SK-N-SH (cell line): ENCODE measurements at places on chromosomes 16 and 17. TPM values are rescaled to one million over a fixed set of nuclear protein-coding genes. Genes with fewer than 3 reads are reported as not detected.

DNA sequence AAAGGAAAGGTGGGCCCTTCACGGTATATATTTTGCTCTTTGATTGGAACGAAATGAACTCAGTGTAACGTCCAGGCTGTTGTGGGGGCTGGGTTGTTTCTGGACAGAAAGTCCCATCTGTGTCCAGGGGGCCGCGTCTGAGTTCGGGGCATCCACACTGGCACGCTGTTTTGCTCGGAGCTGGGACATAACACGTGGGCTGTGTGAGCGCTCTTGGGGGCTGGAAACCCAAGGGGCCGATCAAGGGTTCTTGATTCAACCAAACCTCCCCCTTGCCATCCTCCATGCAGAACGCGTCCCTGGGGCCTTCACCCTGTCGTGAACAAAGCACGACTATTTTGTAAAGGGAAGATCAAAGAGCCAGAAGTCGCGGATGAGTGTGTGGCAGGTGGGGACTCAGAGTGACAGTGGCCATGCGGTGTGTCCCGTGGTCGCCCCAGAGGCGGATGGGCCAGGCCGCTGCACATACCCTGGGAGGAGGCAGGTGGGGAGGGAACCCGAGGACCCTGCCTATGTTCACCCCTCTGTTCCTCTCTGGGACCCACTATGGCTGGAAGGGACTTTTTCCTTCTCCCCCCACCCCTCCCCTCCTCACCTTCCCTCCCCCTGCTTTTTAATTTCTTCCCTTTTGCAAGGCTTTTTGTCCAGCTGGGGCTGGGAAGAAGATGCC, 387.2 kb downstream of the SEC14L1 start:
- peak; percentile 76 for DNase-seq
- peaks cover 38% of the 10 kb centered on the region; the same call in 1 of the 2 replicates for H3K27me3 ChIP-seq
- H3K36me3 ChIP-seq = no peaks in the 10 kb centered on the region
- no peak overlapping the region for H3K27ac ChIP-seq
- peak overlapping the region; percentile 44 for H3K4me3 ChIP-seq

- no peaks in the 10 kb centered on the region for H3K36me3 ChIP-seq
- H3K4me3 ChIP-seq = no peak overlapping the region
- no peak for DNase-seq
- H3K4me1 ChIP-seq = no peaks in the 10 kb centered on the region
- no peak overlapping the region for H3K27ac ChIP-seq
- H3K27me3 ChIP-seq = no peaks in the 10 kb centered on the region
Observed at GRCh38 chr17:66115246-66115645, 76.7 kb downstream of the CEP112 start.

DNA sequence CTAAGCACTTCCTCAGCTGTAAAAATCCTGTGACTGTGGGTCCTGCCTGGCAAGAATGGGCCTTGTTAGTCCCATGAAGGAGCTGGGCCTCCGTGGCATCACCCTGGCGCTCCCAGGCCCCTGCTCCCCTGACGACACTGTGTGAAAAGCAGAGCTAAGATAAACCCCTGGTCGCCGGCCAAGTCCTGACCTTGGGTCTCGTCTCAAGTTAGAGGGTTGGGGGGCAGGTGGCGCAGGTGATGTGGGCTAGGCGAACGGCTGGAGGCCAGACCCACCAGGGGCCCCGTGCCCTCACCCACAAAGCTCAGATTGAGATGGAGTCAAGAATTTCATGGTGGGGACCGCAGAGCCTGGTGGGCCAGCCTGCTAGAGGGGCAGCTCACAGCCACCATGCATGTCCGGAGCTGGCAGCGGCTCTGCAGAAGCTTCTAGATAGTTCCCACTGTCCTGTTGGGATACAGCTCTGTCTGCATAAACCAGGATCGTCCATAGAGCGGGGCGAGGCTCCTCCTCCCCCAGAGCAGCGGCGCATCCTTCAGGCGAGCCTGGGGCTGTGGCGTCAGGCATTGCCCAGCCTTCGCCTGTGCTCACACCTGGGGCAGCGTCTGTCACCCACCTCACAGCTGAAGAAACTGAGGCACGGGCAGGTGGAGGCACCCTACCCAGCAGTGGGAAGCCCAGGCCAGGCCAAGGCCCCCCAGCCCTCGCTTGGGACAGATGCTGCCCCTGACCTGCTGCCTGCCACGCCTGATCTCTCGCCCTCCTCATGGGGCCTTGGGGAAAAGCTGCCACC, 12.0 kb downstream of the CYBC1 start:
- H3K36me3 ChIP-seq = peaks cover 7% of the 10 kb centered on the region
- DNase-seq = no peak
- H3K27me3 ChIP-seq = no peaks in the 10 kb centered on the region
- H3K27ac ChIP-seq = no peak overlapping the region
- no peaks in the 10 kb centered on the region; the same call in 1 of the 2 replicates for H3K4me1 ChIP-seq

- H3K27ac ChIP-seq = no peak overlapping the region
- no peaks in the 10 kb centered on the region for H3K36me3 ChIP-seq
- no peaks in the 10 kb centered on the region for H3K4me1 ChIP-seq
- no peak overlapping the region for H3K4me3 ChIP-seq
- DNase-seq = peak; percentile 21
- no peaks in the 10 kb centered on the region for H3K27me3 ChIP-seq
Observed at GRCh38 chr17:53032861-53033271, 789.9 kb upstream of the KIF2B start.

GRCh38 chr17:34581446-34582184, 2.2 kb downstream of the TMEM132E start:
- no peaks in the 10 kb centered on the region for H3K4me1 ChIP-seq
- H3K27ac ChIP-seq = no peak overlapping the region
- H3K27me3 ChIP-seq = peaks cover 88% of the 10 kb centered on the region
- no peak overlapping the region; the same call in 1 of the 2 replicates for H3K4me3 ChIP-seq
- H3K36me3 ChIP-seq = no peaks in the 10 kb centered on the region

- no peaks in the 10 kb centered on the region for H3K36me3 ChIP-seq
- H3K4me1 ChIP-seq = no peaks in the 10 kb centered on the region
- H3K4me3 ChIP-seq = no peak overlapping the region
- H3K27me3 ChIP-seq = no peaks in the 10 kb centered on the region
- DNase-seq = no peak
Observed at GRCh38 chr16:8053437-8053836, 536.9 kb downstream of the TMEM114 start.

GRCh38 chr17:10513299-10514067, 4.9 kb downstream of the MYH1 start:
- H3K4me1 ChIP-seq = no peaks in the 10 kb centered on the region
- H3K27me3 ChIP-seq = peaks cover 5% of the 10 kb centered on the region; the same call in 1 of the 2 replicates
- DNase-seq = no peak
- no peak overlapping the region for H3K4me3 ChIP-seq
- H3K27ac ChIP-seq = no peak overlapping the region

DNA sequence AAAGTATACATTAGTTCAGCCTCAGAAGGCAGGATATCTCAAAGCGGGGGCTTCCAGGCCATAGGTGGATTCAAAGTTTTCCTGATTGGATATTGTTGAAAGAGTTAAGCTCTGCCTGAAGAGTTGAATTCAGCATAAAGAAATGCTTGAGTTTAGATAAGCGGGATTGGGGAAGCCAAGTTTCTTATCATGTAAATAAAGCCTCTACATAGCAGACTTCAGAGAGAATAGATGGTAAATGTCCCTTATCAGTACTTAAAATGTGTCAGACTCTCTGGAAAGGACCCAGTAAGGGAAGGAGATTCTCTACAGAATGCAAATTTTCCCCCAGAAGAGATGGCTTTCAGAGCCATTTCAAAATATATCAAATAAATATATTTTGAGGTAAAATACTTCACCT, 423.5 kb downstream of the SHISA9 start:
- H3K27me3 ChIP-seq = no peaks in the 10 kb centered on the region
- DNase-seq = no peak
- no peak overlapping the region for H3K27ac ChIP-seq
- no peaks in the 10 kb centered on the region for H3K36me3 ChIP-seq
- no peaks in the 10 kb centered on the region for H3K4me1 ChIP-seq

DNA sequence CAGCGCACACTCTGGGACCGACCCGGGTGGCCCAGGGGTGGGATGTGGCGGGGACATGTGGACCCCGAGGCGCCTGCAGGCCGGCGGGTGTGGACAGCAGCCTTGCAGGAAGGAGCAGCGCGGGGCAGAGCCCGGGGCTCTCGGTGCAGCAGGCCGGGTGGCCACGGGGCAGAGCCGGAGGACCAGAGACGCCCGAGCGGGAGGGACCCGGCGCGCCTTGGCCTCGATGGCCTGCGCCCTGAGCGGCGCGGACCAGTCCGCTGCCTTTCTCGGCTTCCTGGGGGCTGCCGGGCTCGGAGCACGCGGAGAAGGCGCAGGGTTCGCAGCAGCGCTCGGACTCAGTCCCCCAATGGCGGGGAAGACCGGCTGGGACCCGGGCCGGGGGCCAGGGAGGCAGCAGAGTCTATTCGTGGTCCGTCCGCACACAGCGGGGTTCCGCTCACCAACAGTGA, 43.4 kb downstream of the OSBPL7 start:
- no peak overlapping the region for H3K4me3 ChIP-seq
- no peak overlapping the region for H3K27ac ChIP-seq
- no peaks in the 10 kb centered on the region for H3K36me3 ChIP-seq
- H3K27me3 ChIP-seq = peaks cover 75% of the 10 kb centered on the region
- no peaks in the 10 kb centered on the region for H3K4me1 ChIP-seq

DNA sequence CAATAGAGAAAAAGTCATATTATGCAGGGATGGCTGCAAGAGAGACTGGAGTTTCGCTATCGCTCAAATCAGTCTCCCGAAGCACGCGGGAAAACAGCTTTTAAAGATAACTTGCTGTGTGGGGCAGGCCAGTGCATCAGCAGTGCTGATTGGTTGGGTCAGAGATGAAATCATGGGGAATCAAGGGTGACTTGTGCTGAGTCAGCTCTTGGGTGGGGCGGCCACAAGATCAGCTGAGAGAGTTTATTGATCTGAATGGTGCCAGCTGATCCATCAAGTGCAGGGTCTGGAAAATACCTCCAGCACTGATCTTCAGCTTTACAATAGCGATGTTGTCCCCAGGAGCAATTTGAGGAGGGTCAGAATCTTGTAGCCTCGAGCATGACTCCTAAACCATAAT, 430.5 kb downstream of the RBFOX1 start:
- H3K4me1 ChIP-seq = no peaks in the 10 kb centered on the region
- DNase-seq = no peak
- H3K36me3 ChIP-seq = no peaks in the 10 kb centered on the region
- H3K27me3 ChIP-seq = no peaks in the 10 kb centered on the region
- no peak overlapping the region for H3K4me3 ChIP-seq

- no peak overlapping the region for H3K4me3 ChIP-seq
- H3K27ac ChIP-seq = no peak overlapping the region
- no peaks in the 10 kb centered on the region for H3K27me3 ChIP-seq
- peaks cover 90% of the 10 kb centered on the region for H3K36me3 ChIP-seq
- no peak for DNase-seq
Observed at GRCh38 chr17:21008160-21008915, 34.5 kb downstream of the USP22 start.

- H3K27me3 ChIP-seq = no peaks in the 10 kb centered on the region
- H3K4me3 ChIP-seq = no peak overlapping the region
- H3K36me3 ChIP-seq = 0 out of 2 replicates have a peak, but pooled peaks cover 3% of the 10 kb centered on the region
- H3K27ac ChIP-seq = no peak overlapping the region
- no peak for DNase-seq
- H3K4me1 ChIP-seq = no peaks in the 10 kb centered on the region
Observed at GRCh38 chr16:14131774-14132695, 60.9 kb downstream of the MRTFB start.

GRCh38 chr17:72264682-72265405, 144.0 kb downstream of the SOX9 start:
- no peak for DNase-seq
- H3K27me3 ChIP-seq = no peaks in the 10 kb centered on the region
- H3K36me3 ChIP-seq = no peaks in the 10 kb centered on the region

GRCh38 chr17:57587193-57587969, 157.7 kb downstream of the CCDC182 start:
- H3K27me3 ChIP-seq = no peaks in the 10 kb centered on the region
- DNase-seq = no peak
- no peaks in the 10 kb centered on the region for H3K36me3 ChIP-seq
- no peak overlapping the region for H3K27ac ChIP-seq
- peaks cover 13% of the 10 kb centered on the region; the same call in 1 of the 2 replicates for H3K4me1 ChIP-seq
- H3K4me3 ChIP-seq = no peak overlapping the region

DNA sequence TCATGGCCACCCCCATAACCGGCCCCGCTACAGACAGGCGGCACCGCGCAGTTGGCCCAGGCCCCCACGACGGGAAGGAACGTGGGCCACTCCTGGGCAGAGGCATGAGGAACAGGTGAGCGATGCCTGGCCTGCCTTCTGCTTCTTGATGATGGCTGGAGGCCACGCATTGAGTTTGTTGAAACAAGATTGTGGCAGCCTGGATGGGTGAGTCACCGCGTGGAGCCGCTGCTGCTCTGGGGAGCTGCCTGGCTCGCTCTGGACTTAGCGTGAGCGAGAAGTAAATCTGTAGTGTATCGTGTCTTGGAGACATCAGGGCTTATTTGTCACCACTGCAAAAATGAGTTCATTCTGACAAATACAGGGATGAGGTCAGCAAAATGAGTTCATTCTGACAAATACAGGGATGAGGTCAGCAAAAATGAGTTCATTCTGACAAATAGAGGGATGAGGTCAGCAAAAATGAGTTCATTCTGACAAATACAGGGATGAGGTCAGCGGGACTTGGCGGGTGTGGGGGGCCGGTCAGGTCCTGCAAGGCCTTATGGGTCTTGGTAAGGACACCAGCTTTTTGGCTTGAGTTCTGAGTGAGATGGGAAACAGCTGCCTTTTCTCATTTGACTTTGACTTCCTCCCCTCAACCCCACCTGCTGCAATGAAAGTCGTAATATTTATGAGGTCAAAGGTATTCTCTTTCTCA, 93.0 kb downstream of the SEC14L1 start:
- H3K36me3 ChIP-seq = no peaks in the 10 kb centered on the region
- DNase-seq = no peak
- H3K4me1 ChIP-seq = peaks cover 3% of the 10 kb centered on the region; the same call in 1 of the 2 replicates

Gene PRSS36
- polyA plus RNA-seq = 0.36 and 0.49 TPM in 2 replicates

Gene PPL
- polyA plus RNA-seq = 16.8 and 24.6 TPM in 2 replicates

Gene SLFN14
- polyA plus RNA-seq = not detected in 2 replicates

Gene SOX9
- polyA plus RNA-seq = 20.2 and 35.3 TPM in 2 replicates

Gene KRT40
- polyA plus RNA-seq = not detected in 2 replicates

Gene EVI2B
- 0.64 and 0.78 TPM in 2 replicates for polyA plus RNA-seq

Gene DNAH2
- 0.13 and 0.18 TPM in 2 replicates for polyA plus RNA-seq

Gene PROCA1
- polyA plus RNA-seq = 6.4 and 7.1 TPM in 2 replicates

Gene KCNAB3
- polyA plus RNA-seq = 4.4 and 5.1 TPM in 2 replicates

Gene HEATR9
- not detected in 2 replicates for polyA plus RNA-seq

Gene FOXN1
- not detected in 2 replicates for polyA plus RNA-seq

Gene GSG1L
- polyA plus RNA-seq = not detected in 2 replicates

Gene KRT25
- polyA plus RNA-seq = not detected in 2 replicates
